ENCODE measurements at places on chromosomes 7 and 10.

GRCh38 chr10:100908378-100908777, 4.4 kb upstream of the SLF2 start:
- no peak for DNase-seq

GRCh38 chr7:31058122-31058521, 6.0 kb downstream of the ADCYAP1R1 start:
- DNase-seq: no peak

GRCh38 chr7:94067047-94067446, 62.9 kb upstream of the BET1 start:
- DNase-seq: no peak

DNA sequence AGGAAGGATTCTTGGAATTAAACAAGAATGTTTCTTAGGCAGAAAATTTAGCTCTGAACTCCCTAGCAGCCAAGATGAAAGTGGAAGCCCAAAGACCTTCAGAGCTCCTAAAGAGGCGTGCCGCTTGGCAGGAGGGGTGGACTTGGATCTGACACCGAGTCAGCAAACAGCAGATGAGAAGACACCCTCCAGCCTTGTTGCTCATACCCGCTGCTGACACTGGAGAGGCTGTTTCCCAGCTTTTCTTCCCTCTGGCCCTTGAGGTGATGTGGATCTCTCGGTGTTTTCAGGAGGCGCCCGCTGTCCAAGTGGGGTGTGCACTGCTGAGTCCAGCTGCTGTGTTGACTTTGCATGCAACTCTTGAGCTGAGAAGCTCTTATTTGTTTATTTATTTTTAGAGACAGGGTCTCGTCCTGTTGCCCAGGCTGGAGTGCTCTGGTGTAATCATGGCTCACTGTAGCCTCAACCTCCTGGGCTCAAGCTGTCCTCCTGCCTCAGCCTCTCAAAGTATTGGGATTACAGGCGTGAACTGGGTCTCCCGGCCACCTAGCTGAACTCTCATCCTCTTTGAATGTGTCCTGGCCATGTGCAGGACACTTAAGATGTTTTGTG, 21.5 kb downstream of the SLC18A2 start:
- DNase-seq: no peak

GRCh38 chr7:157983502-157984422, 603.9 kb downstream of the PTPRN2 start:
- DNase-seq: no peak

- peak; percentile 79 for DNase-seq
Measured at GRCh38 chr7:26398756-26399509, 107.3 kb downstream of the SNX10 start.

DNA sequence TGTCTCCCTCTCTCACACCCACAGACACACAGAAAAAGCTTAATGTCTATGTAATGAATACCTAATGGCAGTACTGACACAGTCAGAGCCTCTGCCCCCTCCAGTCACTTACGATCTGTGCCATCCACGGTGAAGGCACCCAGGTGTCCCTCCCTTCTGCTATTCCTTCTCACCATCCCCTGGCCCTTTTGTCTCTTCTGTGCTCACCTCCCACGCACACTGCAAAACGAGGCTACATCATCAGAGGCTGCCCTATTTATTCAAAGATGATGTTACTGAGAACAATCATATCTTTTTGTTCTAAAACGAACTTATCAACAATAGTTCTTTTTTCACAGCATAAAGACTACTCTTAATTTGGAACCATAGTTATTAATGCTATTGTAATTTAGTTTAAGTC, 246.9 kb upstream of the MKLN1 start:
- no peak for DNase-seq

DNA sequence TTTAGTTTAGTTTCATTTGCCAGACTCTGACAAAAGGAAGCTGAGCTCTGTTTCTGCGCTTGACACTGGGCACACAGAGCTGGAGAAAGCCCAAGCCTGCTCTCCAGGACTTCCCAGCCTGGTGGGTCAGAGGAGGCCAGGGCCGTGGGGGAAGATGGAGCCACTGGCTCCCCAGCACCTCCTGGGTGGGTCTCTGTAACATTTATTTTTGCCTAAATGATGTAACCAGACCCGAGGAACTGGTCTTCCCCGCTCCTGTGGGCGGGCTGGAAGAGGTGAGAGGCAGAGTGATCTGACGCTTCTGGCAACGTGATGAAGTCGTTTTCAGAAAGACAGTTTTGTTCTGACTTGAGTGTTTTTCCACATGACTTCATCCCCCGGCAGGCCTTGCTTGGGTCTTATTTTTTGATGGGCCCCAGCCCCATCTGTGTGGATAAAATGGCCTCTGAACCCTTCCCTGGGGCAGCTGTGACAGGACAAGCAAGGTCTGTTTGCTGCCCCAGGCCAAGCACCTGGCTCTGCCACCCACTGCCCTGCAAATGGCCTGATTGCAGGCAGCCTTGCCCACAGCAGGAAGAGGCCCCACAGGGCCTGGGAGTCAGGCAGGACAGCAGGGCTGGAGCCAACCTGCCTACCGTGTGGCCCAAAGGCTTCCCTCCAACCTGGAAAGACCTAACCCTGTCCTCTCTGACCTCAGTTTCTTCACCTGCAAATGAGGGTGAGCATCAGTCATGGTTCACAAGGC, 304.9 kb upstream of the ZMIZ1 start:
- DNase-seq: no peak

DNA sequence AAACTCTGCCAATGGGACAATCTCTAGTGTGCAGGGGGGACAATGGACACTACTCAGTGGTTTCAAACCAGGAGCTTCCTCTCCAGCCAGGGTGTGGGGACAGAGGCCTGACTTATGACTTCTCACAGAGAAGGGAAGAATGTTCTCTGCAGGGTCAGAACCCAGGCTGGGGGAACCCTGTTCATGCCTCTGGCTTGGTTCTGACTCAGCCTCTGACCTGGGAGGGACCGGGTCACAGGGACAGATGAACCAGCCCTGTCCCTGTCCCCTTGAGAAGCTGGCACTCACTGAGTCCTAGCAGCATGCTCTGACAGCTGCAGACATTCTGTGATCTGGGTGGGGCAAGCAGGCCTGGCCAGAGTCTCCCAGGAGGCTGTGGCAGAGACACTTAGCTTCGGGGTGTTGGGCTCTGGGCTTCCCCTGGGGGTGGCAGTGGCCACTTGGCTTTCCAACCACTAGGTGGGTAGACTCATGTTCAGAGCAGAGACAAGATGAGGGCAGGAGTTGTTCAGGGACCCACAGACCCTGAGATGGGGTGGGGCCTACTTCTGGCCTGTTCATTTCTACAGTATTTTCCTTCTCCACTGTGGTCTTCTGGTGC, 13.6 kb downstream of the TSPAN15 start:
- no peak for DNase-seq

DNA sequence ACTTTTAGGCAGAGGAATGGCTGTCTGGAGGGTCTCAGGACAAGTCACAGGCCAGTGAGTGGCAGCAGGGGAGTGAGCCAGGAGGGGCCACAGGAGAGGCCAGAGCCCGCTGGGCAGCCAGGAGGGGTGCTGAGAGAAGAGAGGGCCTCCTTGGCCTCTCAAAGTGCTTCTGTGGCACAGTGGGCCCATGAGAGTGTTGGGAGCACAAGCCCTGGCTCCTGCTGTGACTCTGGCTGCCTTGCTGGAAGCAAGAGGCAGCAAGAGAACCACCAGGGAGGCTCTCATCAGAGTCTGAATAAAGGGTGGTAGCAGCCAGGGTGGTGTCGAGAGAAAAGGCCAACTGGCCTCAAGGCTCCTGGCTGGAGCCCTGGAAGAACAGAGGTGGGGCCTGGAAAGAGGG, 91.1 kb downstream of the VOPP1 start:
- no peak for DNase-seq

DNA sequence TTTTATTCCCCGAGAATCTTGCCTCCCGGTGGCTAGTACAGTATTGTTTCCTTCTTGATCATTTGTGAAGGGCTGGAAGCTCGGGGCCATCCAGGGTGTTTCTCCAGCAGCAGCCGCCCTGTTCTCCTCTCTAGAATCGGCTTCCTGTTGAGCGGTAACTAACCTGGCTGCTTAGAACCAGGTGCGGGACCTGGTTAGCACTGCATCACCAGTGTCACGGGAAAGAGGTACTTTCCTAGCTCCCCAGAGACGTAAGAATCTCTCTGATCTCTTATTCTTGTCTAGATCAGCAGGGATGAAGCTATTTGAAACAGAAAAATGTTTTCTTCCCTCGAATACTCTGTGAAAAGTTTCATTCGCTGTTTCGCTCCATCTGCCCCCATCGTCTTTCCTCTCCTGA, 239.2 kb downstream of the CELF2 start:
- no peak for DNase-seq

DNA sequence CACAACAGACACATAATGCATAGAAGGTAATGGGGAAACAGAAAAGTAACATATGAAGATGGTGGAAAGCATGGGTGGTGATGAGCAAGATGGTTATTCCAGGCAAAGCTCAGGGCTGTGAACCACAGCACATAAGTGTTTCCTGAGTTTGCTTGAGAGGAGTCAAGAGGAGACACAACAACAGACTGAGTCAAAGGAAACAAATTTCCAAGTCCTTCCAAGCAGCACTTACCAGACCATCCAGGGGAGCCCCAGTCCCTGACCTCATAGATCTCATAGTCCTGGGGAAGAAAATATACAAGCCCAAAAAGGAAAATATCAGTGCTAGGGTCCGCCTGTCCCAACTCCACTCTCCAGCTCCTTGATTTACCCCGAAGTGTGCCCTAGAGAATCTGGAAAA, 216.6 kb upstream of the FZD1 start:
- DNase-seq: no peak

DNA sequence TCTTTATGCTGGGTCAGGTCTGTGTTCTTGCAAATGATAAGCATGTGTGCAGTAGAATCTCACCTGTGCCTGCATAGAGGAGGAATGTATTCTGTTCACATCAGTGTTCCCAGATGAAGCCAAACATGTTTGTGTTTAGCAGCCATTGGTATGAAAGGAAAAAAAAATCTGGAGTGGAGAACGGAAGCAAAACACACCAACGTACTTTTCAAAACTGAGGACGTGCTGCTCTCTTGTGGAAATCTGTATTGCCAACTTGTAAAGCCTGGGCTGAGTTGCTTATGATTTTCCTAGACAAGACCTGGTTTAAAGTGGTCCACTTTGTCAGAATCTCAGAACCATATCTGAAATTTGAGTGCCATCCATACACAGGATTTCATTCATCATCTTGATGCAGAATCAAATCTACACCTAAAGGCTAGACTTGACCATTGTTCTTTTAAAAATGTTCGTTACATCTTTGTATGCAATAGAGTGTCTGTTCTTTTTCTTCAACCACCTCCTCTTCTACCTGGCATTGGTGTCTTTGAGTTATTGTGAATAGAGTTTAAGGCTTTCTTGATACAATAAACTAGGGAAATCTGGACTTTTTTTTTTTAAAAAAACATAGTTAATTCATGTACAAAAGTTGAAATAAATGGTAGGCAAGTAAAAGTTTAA, 367.7 kb downstream of the PHF14 start:
- DNase-seq: peak; percentile 4

DNA sequence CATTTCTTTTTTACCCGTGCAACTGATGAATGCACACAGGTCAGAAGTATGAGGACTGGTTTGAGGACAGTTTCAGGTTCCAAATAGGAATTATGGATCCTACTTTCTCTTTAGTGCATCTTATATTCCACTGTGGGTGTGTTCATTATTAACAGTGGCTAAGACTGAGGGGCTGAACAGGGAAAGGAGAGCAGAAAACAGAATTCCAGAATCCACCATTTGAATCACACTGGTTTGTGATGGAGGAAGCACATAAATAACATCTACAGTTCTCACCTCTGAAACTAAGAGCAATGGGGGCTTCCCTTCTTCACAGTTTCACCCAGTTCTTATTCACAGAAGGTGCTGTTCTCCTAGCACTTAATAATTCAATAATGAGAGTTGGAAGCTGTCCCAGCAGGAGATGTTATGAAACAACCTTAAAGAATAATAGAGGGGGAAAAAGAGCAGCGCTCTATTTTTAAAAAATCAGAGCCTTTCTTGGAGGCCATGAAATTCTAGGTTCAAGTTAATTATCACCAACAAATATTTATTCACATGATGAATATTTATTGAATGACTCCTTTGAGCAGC, 205.1 kb downstream of the CREB5 start:
- no peak for DNase-seq

DNA sequence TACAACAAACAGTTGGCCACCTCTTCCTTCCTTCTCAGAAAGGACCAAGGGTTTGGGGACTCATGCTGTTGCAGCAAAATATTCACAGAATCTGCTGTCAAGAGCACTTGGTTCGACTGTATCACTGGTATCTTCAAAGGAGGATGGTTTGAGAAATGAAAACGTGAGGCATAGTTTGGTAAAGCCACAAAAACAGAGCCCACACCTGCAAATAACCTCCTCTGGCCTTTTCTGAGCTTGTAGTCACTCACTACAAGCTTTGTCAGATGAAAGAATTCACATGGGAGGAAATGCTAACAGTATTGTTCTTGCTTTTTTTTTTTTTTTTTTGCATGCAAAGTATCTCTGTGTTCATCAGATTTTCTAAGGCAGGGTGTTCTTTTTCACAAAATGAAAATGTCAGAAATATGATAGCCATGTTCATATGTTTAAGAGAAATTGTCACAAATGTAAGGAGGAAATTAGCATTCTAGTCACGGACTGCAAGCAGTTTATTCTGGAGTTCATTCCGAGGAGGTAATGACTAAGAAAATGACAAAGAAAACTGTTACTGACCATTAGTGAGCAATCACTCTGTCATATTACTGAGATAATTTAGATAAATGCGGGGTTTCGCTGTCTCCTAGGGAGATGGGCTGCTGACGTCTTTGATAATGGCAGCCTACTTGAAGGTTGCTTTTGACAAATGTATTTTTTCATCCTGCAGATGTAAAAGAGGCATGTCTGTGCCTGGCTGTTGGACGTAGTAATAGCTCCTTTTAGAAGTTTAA, 117.8 kb upstream of the MYO3A start:
- no peak for DNase-seq

DNA sequence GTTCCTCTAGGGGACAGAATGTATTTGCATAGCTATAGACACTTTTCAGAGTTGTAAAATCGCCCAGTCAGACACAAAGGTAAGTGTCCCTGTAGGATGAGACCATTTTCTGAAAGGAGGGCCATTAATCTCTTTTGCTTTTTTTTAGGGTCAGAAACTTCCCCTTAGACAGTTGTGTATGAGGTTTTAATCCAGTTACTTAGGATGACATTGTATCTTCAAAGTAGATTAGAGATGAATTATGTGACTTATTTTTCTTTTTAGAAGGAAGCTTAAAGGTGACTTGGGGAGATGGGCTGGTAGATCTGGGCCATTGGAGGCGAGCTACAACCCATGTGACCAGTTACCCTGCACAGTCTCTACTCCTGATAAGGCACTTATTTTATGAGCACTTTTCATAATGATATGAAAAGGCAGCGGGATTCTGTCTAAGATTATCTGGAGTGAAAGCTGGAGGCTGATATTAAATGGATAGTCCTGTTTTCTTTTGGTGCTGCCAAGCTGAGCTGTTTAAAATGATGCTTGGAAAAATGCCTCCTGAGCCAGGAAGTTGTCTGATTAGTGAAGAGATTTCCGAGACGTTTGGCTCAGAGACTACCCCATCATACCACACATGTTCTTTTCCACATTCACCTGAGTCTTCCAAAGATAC, 264.3 kb downstream of the AUTS2 start:
- no peak for DNase-seq

GRCh38 chr10:106920538-106920937, 244.0 kb downstream of the SORCS1 start:
- DNase-seq: no peak

Data from NCI-H187 (cell line).